MM.1S (cell line): ENCODE measurements at places on chromosomes 6 and 20.

- DNase-seq, result no peak
Measured at GRCh38 chr6:169079650-169080049, 174.0 kb downstream of the THBS2 start.

GRCh38 chr6:85797993-85798392, 155.3 kb upstream of the SYNCRIP start:
- no peak for DNase-seq

- DNase-seq, result no peak
Measured at GRCh38 chr6:140871911-140872310, 1260.8 kb upstream of the GJE1 start.

DNA sequence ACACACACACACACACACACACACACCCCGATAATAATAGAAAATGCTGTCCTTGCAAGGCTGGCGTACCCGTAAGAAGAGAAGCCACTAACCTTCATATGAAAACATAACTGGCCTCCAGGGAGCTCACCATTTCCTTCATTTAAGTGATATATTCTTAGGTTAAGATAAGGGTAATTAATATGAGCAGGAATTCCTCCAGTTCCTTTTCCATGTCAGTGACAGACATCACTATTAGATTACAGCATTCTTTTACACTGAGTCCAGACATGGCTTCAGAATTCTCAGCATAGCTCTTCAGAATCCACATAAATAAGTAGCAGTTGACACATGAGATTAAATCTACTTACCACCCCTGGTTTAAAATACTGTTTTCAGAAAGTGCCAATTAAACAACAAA, 121.9 kb downstream of the SIM1 start:
- no peak for DNase-seq

- no peak for DNase-seq
Measured at GRCh38 chr6:37956711-37957275, 137.3 kb downstream of the ZFAND3 start.

- no peak for DNase-seq
Measured at GRCh38 chr6:155505608-155505989, 50.0 kb upstream of the NOX3 start.

- DNase-seq, result no peak
Measured at GRCh38 chr20:31972471-31973021, 4.6 kb downstream of the XKR7 start.

DNA sequence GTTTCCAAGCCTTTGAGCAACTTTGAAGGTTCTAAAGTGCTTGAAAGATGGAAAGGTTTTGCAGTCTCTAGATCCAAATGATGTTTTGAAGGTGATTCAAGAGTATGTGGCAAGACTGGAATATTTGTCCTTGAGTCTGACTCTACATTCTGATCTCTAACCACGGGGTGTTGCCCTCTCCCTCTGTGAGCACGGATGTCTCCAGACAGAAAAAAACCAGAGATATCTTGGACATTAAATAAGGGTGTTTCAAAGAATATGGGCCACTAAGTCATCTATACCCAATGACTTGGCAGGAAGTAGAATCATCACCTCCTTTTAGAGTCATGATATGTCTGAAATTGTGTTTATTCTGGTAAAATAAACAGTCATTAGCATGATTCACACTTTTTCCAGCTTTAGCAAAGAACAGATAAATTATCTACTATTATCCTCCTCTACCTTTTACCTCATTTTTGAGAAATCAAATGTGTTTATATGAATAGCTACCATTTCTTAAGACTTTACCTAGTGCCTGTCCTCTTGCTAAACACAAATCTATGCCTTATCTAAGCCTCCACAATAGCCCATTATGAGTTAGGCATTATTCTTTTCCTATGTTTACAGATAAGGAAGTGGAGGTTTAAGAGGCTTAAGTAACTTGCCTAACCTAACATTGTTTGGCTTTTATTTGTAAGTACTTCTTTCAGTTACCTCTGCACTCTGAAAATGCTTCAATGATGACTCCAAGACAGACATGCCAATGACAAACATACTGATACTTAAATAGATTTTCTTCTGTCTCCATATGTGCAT, 384.4 kb downstream of the BMP2 start:
- DNase-seq, result no peak

- no peak for DNase-seq
Measured at GRCh38 chr20:52127309-52127708, 64.3 kb downstream of the ZFP64 start.

DNA sequence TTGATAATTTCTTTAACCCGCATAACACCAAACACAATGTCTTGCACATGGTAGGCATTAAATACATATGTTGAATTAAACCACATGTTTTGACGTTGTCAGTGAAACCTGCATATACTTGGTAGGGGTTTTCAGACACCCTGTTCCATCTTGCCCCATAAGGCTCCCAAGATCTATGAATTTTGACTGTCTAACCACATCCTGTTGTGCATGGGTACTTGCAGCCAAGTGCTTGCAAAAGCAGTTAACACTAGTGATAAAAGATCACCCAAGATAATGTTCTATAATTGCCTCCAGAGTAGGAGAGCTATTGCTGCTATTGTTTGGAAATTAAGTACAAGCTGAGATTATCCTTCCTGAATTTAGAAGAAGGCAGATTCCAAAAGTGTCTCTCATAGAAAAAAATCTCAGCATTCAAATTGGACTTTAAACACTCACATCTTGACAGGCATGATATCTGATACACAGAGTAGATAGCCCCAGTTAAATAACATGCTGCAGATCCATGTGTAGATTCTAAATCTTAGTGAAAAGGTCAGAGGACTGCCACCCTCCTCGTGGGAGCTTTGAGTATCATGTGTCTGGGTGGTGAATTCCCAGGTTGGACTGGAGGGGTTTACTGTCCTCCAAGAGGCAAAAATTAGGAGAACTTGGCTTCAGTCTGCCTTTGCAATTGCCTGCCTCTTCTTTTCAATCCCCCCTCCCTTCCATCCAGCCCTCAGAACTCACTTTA, 25.8 kb upstream of the CCN6 start:
- DNase-seq, result peak; percentile 59

- no peak for DNase-seq
Measured at GRCh38 chr6:1885576-1886011, 275.9 kb downstream of the FOXC1 start.
